ENCODE measurements at places on chromosomes 11 and 22. TPM values are rescaled to one million over a fixed set of nuclear protein-coding genes. Genes with fewer than 3 reads are reported as not detected.

SLC17A6 gene
- total RNA-seq: not detected

ACTN3 gene
- not detected for total RNA-seq

TENM4 gene
- 7.3 TPM for total RNA-seq

INPP5J gene
- total RNA-seq: 0.35 TPM

THY1 gene
- 16.1 TPM for total RNA-seq

SMTNL1 gene
- not detected for total RNA-seq

PRODH gene
- total RNA-seq: 1.0 TPM

PTPN5 gene
- 0.34 TPM for total RNA-seq

APLNR gene
- 0.10 TPM for total RNA-seq

HTR3B gene
- not detected for total RNA-seq

BTBD18 gene
- total RNA-seq: not detected

LMO1 gene
- not detected for total RNA-seq

OR4A16 gene
- total RNA-seq: not detected

MB gene
- not detected for total RNA-seq

ZNF202 gene
- total RNA-seq: 6.9 TPM

PHLDA2 gene
- total RNA-seq: 67.4 TPM

MMP12 gene
- not detected for total RNA-seq

RAG1 gene
- total RNA-seq: 3.8 TPM

TRMT2A gene
- total RNA-seq: 63.2 TPM

RASL10A gene
- total RNA-seq: 0.93 TPM

OR4X2 gene
- total RNA-seq: not detected

MS4A18 gene
- not detected for total RNA-seq

CSF2RB gene
- total RNA-seq: 3.6 TPM

GUCY1A2 gene
- 1.4 TPM for total RNA-seq

MOGAT2 gene
- total RNA-seq: not detected

PATE4 gene
- not detected for total RNA-seq

SREBF2 gene
- 78.9 TPM for total RNA-seq

MUC15 gene
- not detected for total RNA-seq

PDE2A gene
- total RNA-seq: 78.4 TPM

OR2D3 gene
- total RNA-seq: not detected

BDNF gene
- total RNA-seq: 1.6 TPM

APOBEC3B gene
- 4.7 TPM for total RNA-seq

DLG2 gene
- total RNA-seq: 0.63 TPM

EXPH5 gene
- 0.82 TPM for total RNA-seq

MRGPRX4 gene
- not detected for total RNA-seq

GRM5 gene
- 0.05 TPM for total RNA-seq

RASSF10 gene
- total RNA-seq: 0.34 TPM

DGCR6 gene
- 10.2 TPM for total RNA-seq

OSBP2 gene
- 15.4 TPM for total RNA-seq

OR10V1 gene
- total RNA-seq: not detected

CCDC15 gene
- 2.5 TPM for total RNA-seq

PHETA2 gene
- total RNA-seq: 18.9 TPM

HBB gene
- total RNA-seq: not detected

OR8D1 gene
- not detected for total RNA-seq

Data from glomerular endothelial cell (primary cell).